ENCODE measurements at places on chromosomes 11 and 22.

GRCh38 chr11:110711448-110711775 is 825 bp downstream of the ARHGAP20 start:
- DNase-seq = no peak

DNA sequence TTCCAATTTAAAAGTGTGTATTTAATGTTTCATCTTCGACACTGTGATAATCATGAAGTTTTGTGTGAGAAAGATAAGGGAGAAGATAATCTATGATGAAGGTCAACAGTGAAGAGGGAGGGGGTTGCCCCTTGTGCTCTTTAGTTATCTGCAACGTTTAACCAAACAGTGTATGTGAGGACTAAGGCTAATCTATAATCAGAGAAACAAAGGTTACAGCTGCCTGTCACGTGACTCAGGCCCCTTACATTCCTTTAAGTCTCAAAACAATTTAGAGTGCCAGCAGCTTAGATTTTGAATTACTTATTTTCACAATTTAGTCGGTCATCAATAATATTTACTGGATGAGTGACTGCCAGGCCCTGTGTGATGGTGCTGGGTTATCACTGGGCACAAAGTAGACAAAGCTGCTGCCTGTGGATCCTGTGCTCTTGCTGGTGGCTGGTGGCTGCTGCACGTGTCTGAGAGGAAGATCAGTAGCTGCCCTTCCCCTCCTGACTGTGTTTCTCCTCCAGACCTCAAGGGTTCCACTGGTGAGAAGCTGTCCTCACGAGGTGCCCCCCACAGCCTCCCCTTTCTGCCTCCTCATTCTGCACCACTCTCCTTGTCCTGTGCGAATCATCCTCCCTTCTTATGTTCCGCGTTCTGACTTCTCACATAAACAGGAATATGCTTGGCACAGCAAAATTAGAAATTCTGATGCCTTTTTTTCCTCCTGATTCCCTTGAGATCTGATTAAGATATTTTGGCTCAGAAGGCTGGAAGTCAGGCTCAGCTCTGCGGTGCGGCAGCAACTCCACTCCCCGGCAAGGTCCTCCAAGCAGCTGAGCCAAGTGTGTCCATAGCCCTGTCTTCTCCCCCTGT is 331.1 kb upstream of the B3GAT1 start:
- DNase-seq = no peak

GRCh38 chr11:24163841-24164240 is 333.0 kb upstream of the LUZP2 start:
- DNase-seq = no peak

DNA sequence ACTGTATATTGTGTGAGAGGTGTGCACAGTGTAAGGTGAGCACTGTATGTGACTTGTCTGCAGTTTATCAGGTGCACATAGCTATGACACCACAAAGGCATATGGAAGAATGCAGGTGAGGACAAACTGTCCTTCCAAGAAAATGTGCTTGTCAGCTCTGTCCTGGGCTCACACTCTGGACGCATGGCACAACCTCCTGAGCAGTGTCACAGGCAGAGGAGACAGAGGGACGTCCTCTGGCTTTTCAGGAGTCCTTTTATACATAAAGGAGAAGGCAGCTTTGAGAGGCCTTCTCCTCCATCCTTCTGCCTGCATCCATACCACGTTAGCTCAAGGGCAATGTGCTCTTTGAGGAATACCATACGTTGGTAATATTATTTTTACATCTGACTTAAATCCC is 7.5 kb upstream of the MYOD1 start:
- DNase-seq = no peak

DNA sequence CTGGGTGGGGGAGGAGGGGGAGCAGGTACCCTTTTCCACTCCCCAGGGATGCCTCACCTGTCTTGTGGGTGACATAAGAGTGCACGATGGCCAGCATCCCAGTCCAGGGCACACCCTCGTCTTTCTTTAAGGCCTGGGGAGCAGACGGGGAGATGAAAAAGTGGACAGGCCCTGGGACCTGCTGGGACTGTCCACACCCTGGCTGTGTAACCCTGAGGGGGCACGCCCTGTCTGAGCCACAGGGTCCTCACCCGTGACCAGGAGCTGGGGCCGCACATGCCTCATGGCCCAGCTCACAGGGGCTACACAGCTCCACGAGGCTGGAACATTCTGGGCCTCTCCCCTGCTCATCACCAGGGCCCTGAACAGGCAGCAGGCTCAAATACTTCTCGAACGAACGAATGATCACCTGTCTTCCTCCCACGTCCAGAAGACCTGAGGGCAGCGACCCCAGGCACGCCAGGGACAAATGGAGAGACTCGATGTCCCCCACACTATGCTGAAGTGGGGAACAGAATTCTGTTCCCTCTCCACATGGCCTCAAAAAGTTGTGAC is 123.9 kb downstream of the PHF21B start:
- DNase-seq = no peak

GRCh38 chr11:34063061-34063795 is 11.7 kb downstream of the CAPRIN1 start:
- no peak for DNase-seq

DNA sequence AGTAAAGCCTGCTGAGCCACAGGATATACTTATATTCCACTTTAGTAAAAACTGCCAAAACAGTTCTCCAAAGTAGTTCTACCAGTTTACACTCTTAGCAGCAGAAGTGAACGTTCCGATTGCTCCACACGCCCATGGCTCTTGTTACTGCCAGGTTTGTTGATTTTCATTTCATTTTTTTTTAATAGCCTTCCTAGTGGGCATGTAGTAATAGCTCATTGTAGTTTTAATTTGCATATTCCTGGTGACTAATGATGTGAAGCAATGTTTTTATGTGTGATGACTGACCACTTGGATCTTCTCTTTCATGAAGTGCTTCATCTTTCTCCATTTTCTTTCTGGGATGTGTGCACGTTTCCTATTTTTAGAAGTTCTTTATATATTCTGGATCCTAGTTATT is 4.8 kb upstream of the C11orf97 start:
- no peak for DNase-seq

GRCh38 chr22:32024796-32025195 is 18.3 kb upstream of the SLC5A1 start:
- no peak for DNase-seq

- DNase-seq = no peak
Observed at GRCh38 chr11:35886759-35887158, 57.1 kb upstream of the LDLRAD3 start.

GRCh38 chr22:50185375-50186087 is at the start of gene TRABD:
TSS of gene TRABD (plus strand) at chr22:50185913. CDS start at chr22:50193061, 7,148 bp downstream.
- peak; percentile 76 for DNase-seq

- DNase-seq = no peak
Observed at GRCh38 chr11:47204637-47204989, 10.2 kb upstream of the DDB2 start.

DNA sequence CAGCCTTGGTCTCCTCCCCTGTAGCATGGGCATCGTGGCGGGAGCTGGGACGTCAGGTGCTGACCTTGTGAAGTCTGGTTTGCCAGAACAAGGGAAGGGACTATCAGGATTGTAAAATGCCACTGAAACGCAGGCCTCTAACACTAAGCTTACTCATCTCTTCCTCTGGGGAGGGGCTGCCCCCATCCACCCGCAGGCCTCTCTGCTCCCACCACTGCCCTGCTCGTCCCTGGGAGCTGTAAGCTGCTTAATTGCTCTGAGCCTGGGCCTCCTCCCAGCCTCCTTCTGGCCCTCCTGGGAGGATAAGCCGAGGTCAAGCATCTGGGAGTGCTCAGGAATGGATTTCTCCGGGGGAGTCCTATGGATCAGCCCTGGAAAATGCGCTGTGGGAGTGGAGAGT is 8.4 kb downstream of the SHISAL1 start:
- peak; percentile 14 for DNase-seq

DNA sequence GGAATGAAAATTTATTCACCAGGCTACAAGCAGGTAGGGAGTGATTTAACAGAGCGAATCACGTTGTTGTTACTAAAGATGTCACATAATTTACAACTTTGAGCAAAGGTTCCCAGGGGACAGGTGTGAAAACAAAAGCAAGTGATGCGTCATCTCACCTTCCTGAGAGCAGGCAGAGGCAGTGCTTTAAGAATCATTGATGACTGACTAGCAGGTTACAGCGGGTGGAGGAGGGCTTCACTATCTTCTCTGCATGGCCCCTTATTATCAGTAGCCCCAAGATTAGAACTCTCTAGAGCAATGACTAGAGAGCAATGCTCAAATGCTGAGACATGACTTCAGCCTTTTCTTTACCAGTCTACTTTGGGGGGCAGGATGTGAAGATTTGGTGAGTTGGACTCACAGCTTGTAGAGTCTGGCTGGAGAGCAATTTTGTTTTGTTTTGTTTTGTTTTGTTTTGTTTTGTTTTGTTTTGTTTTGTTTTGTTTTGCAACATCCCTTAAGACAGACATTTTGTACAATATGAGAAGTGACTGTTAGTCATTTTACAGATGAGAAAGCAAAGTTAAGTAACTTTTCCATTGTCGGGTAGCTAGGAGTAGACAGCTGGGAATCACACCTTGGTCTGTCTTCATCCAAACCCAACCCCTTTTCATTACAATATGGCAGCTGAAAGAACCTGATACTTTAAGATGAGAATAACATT is 84.8 kb downstream of the SLC1A2 start:
- no peak for DNase-seq

GRCh38 chr11:15199693-15200092 is 85.0 kb downstream of the INSC start:
- DNase-seq = no peak

DNA sequence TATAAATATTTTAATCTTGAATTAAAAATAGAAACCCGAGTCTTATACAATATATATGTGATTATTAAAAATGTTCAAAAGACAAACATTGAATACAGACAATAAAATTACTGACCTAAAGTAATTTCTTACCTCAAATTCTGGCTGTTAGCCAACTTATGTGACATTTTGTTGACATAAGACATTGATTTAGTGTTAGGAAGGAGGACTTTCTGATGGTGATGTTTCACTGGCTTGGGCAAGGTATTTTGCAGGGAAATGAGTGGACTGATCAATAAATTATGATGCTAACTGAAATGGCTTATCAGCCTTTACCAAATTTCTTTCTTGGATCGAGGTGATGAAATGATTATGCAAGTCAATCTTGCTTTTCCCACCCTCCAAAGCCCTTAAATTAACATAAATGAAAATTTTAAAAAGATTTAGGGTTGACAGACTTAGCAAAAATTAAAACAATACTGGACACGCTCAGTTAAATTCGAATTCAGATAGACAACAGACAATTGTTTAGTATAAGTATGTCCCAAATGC is 33.2 kb upstream of the FZD4 start:
- no peak for DNase-seq

DNA sequence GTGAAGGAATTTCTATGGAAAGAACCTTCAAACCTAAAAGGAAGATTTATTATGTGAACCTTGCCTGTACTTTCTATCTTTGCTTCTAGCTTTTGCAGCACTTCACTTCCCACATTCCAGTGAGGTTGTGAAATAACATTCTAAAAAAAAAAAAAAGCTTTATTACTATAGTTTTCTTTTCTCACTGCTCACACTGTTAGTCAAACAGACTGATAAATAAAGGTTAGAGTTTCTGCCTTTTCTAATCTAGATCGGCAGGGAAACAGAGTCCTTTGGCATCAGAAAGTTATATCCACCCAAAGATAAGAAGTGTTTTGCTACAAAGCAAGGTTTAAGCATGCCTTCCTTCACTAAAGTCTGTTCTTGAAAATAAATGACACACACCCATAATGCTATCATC is 2.8 kb downstream of the AAMDC start:
- DNase-seq = no peak

DNA sequence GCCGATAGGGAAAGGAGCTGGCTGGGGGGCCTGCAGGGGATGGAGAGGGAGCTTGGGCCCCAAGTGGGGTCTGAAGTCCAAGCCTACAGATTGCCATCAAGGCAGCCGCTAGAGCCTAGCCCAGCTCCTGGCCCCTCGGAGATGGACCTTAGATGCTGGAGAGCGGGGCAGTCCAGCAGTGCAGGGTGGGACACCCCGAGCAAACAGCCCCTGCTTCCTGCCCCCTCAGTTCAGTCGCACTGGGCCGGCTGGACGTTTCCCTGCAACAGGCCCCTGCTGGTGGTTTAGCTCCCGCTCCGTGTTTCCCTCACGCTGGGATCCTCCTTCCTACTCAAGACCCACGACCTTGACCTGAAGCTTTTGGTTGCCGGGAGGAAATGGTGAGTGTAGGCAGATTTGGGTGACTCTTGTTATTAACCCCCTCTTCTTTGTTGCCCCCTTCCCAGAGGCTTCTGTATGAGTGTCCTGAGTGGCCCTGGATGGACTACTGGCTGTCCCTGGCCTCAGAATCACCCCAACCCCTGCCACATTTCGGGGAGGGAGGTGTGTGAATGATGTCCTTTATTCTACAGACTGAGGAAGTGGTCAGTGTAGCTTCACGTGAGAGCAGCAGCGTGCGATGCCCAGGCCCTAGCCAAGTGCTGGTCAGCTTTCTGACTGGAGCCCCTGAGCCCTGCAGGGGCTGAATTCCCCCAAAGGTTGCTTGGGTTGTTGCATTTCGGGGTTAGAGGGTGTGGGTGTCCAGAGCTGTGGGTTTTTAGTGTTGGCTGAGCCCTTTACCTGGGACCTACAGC is 2.7 kb downstream of the ST3GAL4 start:
- no peak for DNase-seq

DNA sequence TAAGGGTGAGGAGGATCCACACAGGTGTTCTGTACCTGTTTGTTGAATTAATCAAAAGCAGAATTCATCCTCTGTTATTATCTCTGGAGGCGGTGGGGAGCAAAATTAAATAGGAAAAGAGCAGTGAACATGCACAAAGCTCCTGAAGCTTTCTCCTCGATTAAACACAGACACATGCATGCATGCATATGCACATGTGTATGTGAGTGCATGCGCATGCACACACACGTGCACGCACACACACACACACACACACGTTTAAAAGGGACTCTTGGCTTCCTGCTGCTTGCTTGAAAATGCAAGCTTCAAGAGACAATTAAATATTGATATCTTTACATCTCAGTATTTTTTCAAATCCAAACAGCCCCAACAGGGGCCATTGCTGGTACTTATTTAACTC is 462.1 kb downstream of the BUD13 start:
- no peak for DNase-seq

DNA sequence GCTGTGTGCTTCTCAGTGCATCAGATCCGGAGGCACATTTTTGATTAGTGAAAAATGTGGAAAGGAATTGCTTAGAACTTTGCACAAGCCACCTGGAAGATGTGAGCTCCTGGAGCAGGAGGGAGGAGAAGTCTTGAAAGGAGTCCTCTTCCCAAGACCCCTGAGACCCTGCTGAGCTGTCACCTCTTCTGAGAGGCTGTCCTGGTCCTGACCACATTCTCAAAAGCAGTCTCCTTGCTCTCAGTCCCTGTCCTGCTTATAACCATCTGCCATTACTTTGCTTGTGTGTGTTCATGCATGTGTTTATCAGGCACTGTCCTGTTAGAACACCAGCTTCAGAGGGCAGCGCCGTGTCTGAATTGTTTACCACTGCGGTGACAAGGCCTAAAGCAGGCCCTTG is 86.5 kb downstream of the BCR start:
- no peak for DNase-seq

DNA sequence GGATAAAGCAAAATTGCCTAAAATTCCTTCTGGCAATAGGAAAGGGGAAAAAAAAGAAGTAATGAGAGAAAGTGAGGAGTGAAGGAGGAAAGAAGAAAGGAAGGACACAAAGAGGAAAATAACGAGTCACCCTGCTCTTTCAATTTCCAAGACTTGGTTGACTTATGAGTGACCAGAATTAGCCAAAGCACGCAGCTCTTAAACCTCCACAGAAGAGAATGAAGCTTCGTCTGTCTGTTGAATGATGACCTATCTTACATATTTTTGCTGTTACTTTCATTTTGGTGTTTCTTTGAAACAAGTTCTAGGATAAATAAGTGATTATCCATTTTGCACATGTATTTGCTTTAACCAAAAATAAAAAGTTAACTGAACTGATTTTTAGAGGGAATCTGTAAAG is 728 bp downstream of the MMP27 start:
- DNase-seq = no peak

GRCh38 chr22:31905356-31905755 is 39.0 kb upstream of the YWHAH start:
- DNase-seq = no peak

Data from fibroblast of skin of left biceps (primary cell).